ENCODE measurements at places on chromosomes 1 and 21.

- DNase-seq: no peak
These were observed 100.2 kb downstream of the DPYD start for GRCh38 chr1:97820470-97821188.

GRCh38 chr1:53090227-53091147 lies 28.5 kb downstream of the PODN start:
- DNase-seq: no peak

DNA sequence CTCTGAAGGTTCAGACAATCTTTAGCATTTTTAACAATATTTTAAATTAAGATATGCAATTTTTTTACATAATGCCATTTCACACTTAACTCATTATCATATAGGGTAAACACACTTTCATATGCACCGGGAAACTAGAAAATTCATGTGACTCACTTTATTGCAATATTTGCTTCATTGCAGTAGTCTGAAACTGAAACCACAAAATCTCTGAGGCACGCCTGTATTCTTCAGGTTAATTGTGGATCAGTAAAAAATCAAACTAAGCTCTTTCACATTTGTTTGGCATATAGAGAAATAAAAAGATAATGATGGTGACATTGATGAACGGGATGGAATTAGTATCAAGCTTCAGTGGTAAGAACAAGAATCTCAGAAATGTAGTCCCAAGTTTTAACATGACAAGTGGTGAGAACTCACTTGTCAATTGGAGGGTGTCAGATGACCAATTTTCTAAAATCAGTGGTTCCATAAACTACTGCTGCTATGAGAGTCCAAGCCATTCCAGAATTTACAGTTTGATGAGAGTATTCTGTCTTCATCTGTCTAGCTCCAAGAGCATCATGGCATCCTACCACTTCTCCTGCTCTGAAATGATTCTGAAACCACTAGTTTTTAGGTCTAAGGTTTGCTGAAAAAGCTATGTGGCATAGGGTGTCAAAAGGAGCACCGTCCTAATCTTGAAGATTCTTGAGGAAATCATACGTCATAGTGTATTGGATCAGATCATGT lies 281.0 kb downstream of the PTPRC start:
- no peak for DNase-seq

DNA sequence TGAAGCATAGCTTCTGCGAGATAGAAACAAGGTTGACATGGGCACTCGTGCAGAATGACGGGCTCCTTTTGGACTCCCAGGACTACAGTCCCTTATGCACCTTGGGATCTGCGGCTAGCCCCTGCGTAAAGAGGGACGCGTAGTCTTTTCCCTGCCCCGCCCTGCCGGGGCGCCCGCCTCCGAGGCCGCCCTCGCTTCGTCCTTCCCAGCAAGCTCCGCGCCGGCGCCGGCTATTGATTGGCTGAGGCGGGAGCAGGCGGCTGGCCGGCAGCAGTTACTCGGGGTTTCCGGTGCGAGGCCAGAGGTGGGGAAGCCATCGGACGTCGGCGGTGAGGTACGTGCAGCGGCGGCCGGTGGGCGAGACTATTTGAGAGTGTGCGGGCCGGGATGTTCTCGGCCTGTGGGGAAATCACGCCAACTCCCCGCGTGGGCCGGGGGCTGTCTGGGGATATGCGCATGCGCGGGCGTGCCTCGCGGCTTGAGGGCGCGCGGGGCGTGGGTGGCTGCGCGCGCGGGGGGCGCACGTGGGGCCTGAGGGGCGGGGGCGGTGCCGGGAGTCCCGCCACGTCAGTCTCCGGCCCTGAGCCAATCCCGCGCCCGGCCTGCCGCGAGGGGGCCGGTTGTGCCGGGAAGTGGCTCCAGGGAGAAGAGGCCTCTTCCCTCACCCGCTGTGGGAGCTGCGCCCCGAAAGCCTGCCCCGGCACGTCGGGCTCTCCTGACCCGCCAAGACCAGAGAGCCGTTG lies at the start of gene TXLNA:
Gene TXLNA, plus strand, starts transcription at position 233 of the 743 bp plus-strand sequence. CDS start 671 bp downstream, outside the sequence.
- peak; percentile 92 for DNase-seq

GRCh38 chr1:28865997-28866650 lies 48.2 kb upstream of the EPB41 start:
- peak; percentile 4 for DNase-seq

- DNase-seq: no peak
These were observed 11.0 kb downstream of the DNM3 start for GRCh38 chr1:171852272-171852671.

GRCh38 chr1:114353262-114353661 lies 157.7 kb downstream of the TRIM33 start:
- no peak for DNase-seq

DNA sequence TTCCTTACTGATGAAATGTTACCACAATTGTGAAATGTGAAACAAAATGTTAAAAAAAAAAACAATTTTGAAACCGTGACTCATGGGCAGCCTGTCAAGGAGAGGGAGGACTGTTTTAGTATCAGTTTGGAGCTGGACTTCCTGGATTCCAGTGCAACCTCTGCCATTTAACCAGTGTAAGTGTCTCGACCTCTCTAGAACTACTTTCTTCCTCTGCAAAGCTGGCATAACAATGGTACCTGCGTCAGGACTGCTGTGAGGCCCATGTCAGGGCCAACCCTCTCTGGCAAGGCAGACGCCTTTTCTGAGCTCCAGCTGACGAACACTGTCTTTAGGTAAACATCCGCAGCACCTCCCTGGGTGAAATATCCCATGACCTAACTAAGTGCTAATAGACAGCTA lies 20.9 kb downstream of the URB1 start:
- no peak for DNase-seq

GRCh38 chr1:90722874-90723589 lies 5.9 kb upstream of the BARHL2 start:
- DNase-seq: no peak

DNA sequence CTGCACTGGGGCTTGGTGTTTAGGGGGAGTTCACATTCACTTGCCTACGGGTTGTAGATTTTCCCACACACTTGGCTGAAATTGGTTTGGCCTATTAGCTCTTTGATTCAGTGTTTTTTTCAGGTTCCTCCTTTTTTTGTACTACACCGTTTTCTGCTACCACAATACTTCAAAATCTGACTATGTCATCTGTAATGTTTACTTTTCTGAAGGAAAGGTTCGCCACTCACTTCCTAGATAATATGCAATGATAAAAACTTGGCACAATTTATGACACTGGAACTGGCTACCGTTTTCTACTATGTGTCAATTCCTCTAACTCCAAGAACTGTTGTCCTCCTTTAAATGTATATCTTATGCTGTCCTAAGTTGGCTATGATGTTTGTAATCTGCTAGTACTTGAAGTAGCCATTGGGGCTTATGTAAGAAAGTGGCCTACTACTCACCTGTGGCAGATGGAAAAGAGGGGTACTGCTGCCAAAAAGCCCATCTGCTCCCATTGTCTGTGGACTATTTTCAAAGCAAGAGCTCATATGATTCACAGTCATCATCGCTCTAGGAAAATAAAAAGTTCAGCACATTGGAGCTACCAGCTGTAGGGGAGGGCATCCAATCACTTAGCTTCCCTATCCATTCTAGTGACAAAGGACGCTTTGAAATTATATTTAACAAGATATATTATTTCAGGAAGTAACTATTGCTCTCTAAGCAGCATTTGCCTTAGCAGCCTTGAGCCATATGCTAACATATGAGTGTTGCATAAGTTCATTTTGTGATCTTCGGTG lies 42.4 kb upstream of the BACH1 start:
- DNase-seq: no peak
